ENCODE measurements at places on chromosomes 12 and 14. TPM values are rescaled to one million over a fixed set of nuclear protein-coding genes. Genes with fewer than 3 reads are reported as not detected.

The ANO2 gene
- total RNA-seq = 0.71 TPM

The IFNG-AS1 gene
- not detected for total RNA-seq

The CLEC1B gene
- total RNA-seq = not detected

The KCNJ8 gene
- total RNA-seq = not detected

The SPX gene
- 2.6 TPM for total RNA-seq

The GDF3 gene
- total RNA-seq = not detected

The NFE2 gene
- total RNA-seq = not detected

The HNRNPA1 gene
- total RNA-seq = 223 TPM

The SRRM4 gene
- not detected for total RNA-seq

The RFX4 gene
- not detected for total RNA-seq

The NOP9 gene
- 22.9 TPM for total RNA-seq

The RNASE7 gene
- total RNA-seq = not detected

The KRT79 gene
- not detected for total RNA-seq

The ARHGEF40 gene
- 16.0 TPM for total RNA-seq

The NOC4L gene
- 12.1 TPM for total RNA-seq

The STX2 gene
- total RNA-seq = 22.9 TPM

The STAB2 gene
- total RNA-seq = not detected

The KRT3 gene
- total RNA-seq = not detected

The HOTAIR gene
- not detected for total RNA-seq

The P3H3 gene
- total RNA-seq = 10.8 TPM

The FAM90A1 gene
- not detected for total RNA-seq

The SSPN gene
- total RNA-seq = 2.9 TPM

The PLA2G1B gene
- total RNA-seq = not detected

The ABHD4 gene
- 9.1 TPM for total RNA-seq

The PTCSC3 gene
- not detected for total RNA-seq

The CMTM5 gene
- total RNA-seq = not detected

The KRT82 gene
- not detected for total RNA-seq

The CISTR gene
- not detected for total RNA-seq

The GLIPR1L1 gene
- total RNA-seq = not detected

The DIO2 gene
- total RNA-seq = 0.08 TPM

The KERA gene
- not detected for total RNA-seq

The NR1H4 gene
- total RNA-seq = 0.05 TPM

The NPFF gene
- total RNA-seq = not detected

The B4GALNT1 gene
- total RNA-seq = 11.2 TPM

The SMOC1 gene
- total RNA-seq = 0.08 TPM

The RNASE9 gene
- not detected for total RNA-seq

The PZP gene
- 0.59 TPM for total RNA-seq

The BDKRB1 gene
- not detected for total RNA-seq

The RERG gene
- total RNA-seq = 0.61 TPM

The HOXC4 gene
- 2.2 TPM for total RNA-seq

The P2RX7 gene
- 46.7 TPM for total RNA-seq

The MANSC1 gene
- 14.9 TPM for total RNA-seq

The SERPINA10 gene
- not detected for total RNA-seq

The RTN1 gene
- not detected for total RNA-seq

The HOXC11 gene
- total RNA-seq = 0.51 TPM
